Activated CD8-positive, alpha-beta memory T cell treated with anti-CD3 and anti-CD28 coated beads for 4 hours (primary cell): ENCODE measurements at places on chromosomes 5 and 9.
A peak's percentile ranks its signal among the peaks of the same experiment; 100 is the strongest.

DNA sequence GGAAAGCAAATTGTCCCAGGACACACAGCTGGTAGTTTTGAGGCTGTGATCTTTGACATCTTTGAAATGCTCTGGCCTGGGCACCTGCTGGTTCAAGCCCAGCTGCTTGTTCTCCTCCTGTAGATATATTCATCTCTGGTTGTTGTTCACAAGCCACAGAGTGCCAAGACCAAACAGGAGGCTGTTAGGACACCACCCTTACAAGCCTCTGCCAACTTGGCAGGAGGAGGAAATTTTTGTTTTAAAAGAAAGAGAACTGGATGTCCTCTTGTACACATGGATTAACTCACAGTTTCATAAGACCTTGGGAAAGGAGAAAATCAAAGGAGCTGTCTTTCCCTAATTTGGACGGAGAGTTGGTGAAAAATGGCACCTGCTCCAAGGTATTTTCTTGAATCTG is 8.5 kb upstream of the ZFP62 start:
- DNase-seq: no peak

DNA sequence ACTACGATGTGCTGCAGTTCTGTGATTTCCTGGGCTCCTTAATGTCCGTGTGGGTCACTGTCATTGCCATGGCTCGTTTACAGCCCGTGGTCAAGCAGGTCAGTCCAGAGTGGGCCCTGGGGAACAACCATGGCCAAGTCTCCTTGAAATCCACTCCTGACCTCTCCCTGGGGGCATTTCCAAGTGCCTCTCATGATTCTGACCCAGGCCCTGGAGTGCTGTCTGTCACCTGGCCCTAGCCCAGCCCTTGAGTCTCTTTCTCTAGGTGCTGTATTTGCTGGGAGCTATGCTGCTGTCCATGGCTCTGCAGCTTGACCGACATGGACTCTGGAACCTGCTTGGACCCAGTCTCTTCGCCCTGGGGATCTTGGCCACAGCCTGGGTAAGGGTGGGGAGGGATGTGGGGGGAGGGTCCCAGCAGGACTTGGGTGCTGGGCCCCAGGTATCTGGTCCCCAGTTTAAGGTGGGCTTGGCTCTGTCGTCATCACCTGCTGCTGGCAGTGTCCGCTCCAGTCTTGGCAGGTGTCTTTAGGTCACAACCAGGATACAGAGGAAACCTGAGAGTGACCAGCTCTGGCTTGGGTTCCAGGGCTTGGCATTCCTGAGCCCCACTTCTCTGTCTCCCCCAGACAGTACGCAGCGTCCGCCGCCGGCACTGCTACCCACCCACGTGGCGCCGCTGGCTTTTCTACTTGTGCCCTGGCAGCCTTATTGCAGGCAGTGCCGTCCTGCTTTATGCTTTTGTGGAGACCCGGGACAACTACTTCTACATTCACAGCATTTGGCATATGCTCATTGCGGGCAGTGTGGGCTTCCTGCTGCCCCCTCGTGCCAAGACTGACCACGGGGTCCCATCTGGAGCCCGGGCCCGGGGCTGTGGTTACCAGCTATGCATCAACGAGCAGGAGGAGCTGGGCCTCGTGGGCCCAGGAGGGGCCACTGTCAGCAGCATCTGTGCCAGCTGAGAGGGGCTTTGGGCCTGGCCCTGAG is 17.0 kb downstream of the OR13J1 start:
- no peak for DNase-seq

- DNase-seq: no peak
Observed at GRCh38 chr5:150774145-150774544, 4.4 kb upstream of the SMIM3 start.

- DNase-seq: no peak
Observed at GRCh38 chr5:151012862-151013261, 7.5 kb upstream of the GPX3 start.

GRCh38 chr9:2833096-2833495 is 10.8 kb downstream of the PUM3 start:
- no peak for DNase-seq

- no peak for DNase-seq
Observed at GRCh38 chr5:11985993-11986392, 81.7 kb upstream of the CTNND2 start.

GRCh38 chr5:14153932-14154731 is 11.0 kb downstream of the TRIO start:
- DNase-seq: no peak

DNA sequence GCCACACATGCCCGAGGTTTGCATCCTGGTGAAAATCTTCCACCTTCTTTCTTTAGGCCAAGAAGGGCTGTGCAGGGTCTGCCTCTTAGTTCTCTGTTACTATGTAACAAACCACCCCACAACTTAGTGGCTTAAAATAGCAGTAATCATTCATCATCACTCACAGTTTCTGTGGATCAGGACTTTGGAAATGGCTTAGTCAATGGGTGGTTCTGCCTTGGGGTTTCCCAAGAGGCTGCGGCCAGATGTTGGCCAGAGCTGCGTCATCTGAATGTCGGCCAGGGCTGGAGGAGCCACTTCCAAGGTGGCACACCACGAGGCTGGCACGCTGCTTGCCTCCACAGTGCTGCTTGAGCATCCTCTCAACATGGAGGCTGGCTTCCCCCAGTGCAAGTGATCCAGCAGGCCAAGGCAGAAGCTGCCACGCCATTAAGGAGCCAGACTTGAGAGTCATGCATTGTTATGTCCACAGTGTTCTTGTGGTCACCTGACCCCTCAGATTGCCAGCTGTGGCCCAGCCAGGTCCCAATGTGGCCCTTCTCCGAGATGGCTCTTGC is 135.2 kb downstream of the RXRA start:
- DNase-seq: no peak

GRCh38 chr5:164680812-164681520 is 1175.5 kb downstream of the MAT2B start:
- DNase-seq: no peak

GRCh38 chr9:125160750-125161149 is 17.4 kb upstream of the SCAI start:
- no peak for DNase-seq

DNA sequence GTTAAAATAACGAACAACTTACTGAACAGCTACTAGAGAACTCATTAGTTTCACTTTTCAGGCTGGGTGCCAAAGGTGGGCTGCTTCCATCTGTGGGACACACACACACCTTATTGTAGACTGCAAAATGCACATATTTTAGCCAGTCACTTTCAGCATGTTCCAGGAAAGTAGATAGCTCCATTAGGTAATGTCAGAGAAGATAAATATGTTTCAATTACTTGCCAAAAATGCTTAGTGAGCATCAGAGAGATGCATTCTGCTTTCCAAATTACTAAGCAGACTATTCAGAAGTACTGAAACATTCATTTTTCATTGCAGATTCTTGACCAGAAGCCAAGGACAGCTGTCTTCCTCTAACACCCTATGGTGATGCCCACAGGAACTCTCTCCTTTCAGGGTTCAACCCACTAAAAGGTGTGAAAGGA is 56.2 kb upstream of the APC start:
- DNase-seq: no peak

DNA sequence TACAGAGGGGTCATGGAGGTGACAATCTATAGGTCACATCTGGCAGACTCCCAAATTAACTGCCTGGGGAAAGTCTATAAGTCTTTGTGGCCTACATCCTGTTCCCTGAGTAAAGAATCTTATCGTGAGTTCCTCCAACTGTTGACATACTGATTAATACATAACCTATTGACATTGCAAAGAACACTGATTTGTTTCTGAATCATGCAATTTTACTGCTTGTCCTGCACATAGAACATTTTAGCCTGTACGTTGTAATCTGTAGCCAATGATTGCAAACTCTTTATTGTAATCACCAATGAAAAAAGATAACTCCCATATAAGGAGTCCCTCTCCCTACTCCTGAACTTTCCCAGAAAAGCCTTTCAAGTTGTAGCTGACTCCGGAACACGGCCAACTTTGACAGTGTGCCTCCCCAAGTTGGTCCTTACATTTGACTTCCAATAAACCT is 18.8 kb upstream of the OR2K2 start:
- no peak for DNase-seq

GRCh38 chr9:78073722-78074121 is 42.1 kb upstream of the GNAQ start:
- DNase-seq: no peak

DNA sequence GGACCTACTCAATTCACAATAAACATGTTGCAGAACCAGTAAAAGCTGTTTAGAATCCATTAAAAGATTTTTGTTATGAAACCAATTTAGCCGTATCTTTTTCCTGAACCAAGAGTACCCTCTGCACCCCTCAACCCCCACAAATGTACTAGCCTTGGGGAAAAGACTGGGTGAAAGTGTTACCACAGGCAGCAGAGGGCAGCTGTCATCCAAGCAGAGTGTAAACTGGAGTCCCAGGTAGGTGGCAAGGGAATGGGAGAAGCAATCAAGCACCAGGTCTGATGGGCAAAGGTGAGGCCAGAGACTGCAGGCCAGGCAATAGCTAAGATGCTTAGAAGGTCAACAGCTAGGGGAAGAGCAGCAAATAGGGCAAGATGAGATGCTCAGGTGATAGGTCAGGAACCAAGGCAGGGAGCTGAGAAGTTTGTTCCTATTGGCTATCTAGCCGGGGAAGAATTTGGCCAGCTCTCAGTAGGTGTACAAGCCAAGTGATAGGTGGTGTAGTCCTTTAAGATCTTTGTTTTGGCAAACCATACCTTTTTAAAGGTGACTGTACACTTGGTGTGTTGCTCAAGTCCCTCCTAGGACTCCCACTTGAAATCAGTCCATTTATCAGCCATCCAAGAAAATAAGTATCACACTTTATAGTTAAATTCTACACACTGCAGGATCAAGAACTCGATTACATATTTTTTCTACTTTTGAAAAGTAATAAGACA is 77.8 kb upstream of the CCDC112 start:
- no peak for DNase-seq

DNA sequence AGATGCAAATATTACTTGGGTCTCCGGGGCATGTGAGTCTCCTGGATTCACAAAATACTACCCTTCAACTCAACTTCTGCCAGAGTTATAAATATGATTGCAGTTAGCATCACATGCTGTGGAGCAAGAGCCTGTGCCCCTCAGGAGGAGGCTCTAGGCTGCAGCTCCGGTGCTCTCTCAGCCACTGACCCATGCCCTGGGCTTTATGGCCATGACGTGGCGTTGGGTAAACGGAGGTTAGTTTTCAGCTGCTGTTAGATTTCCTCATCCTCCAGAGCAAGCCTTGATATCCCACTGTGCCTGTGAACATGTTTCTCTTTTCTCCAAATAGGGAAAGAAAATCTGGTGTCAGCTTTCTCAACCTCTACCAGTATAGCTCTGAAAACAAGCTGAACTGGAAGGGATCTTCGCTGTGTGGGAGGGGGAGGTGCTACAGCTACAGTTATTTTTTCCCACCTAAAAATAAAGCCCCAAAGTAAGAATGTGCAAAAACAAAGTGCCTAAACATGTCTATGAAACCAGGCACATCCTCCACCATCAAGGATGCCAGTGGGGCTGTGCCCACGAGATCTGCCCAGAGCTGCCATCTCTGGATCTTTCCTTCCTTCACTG is 124.4 kb upstream of the GPR151 start:
- DNase-seq: no peak

GRCh38 chr5:91059409-91059808 is 323.7 kb downstream of the ARRDC3 start:
- no peak for DNase-seq

- DNase-seq: no peak
Observed at GRCh38 chr5:548256-548655, 24.0 kb upstream of the SLC9A3 start.

DNA sequence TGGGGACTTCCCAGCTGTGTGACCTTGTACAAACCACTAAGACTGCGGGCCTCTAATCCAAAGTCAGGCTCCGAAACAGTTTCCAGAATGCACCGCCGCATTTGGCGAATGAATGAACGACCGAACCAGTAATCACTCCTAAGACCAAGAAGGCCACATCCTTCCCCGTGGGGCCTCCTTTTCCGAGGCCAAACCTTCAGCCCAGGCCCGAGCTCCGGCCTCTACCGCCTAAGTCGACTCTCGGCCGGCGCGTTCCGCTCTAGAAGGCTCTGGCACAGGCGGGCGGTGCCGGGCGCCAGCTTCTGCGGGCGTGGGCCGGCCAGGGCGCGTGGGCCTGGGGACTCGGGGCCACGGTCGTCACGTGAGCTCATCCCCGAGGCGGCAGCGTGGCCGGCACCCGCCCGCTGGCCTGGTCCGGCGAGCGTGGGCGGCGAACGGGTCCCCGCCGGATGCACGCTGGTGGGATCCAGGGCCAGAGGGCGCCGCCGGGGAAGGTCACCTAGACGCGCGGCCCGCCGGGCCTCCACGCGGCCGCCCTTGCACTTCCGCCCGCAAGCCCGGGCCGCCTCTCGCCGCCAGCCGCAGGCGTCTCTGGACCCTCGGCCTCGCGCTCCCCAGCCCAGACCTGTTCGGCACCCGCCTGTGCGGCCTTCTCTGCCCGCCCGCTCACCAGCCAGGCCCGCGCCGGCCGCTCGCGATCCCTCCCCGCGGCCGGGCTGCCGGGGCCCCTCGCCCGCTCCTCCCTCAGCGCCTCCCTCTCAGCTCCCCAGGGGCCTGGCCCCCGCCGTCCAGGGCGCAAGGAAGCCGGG is 754 bp downstream of the VDAC1 start:
- DNase-seq: peak; percentile 17

DNA sequence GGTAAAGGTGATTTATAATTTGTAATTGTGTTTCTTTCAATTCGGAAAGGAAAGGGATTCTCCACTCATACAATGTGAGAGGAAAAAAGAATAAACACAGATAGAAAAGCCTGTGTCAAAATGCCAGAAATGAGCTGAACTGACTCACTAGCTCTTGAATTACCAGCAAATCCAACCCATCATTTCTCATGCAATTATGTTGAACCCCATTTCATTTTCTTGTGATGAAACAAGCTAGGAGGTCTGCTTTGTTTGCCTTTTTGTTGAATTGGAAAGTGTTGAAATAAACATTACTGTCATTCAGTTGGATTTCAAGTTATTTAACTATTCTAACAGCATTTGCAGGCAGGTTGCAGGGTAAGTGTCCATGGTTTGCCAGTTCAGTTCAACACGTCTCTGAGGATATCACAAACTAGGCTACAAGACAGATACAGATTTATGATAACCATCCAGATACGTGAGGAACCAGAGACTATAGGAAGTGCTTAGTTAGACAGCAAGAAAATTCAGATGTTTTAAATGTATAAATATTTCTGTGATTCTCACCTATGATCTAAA is 547.2 kb downstream of the MAT2B start:
- no peak for DNase-seq

DNA sequence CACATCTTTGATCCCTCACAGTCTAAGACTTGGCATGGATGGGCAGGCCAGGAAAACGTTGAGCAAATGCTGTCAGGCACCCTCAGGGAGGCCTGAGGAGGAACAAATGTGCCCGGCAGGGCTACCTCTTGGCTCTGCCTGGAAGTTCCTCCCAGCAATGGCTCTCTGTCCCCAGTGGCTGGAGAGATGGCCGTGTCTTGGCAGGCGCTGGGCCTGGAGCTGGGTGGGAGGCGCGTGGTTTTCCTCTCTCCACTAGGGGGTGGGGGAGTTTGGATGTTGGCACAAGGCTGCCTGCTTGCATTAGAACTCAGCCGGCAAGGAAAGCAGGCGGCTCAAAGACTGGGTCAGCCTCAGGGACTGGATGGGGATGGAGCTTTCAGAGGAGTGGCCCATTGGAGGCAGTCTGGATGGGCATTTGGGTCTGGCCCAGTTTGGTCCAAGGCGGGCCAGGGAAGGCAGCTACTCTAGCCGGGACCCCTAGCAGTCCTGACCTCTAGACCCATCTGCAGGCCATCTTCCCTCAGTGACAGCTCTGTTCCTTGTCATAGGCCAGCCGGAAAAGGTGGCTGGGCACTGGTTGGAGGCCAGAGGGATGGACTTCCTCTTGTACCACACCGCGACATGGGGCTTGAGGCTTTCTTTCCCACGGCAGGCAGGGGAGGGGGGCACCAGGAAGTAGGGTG is 68.2 kb upstream of the STC2 start:
- DNase-seq: no peak
